Activated T-cell treated with anti-CD3 and anti-CD28 coated beads for 1 hour (primary cell): ENCODE measurements at places on chromosomes 4 and X.

GRCh38 chr4:124867536-124867935, 155.0 kb upstream of the ANKRD50 start:
- DNase-seq, result no peak

DNA sequence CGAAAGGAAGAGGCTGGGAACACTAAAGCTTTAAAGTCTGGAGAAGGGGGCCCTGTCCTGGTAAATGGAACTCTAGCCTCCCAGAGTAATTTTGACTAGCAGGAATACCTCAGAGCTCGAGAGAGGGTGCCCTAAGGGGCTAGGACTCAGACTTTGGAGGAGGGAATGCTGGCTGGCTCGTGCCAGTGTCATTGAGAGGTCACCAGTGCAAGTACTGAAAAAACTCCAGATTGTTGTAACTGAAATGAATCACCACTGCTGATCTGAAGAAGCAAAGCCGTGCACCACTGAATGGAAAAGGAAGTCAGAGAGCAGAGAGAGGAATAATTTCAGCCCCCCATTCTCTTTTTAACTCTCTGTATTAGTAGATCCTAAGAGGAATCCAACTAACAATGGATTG, 690.2 kb downstream of the FAT4 start:
- DNase-seq, result no peak

- DNase-seq, result no peak
Observed at GRCh38 chr4:16271411-16271810, 45.1 kb upstream of the TAPT1 start.

DNA sequence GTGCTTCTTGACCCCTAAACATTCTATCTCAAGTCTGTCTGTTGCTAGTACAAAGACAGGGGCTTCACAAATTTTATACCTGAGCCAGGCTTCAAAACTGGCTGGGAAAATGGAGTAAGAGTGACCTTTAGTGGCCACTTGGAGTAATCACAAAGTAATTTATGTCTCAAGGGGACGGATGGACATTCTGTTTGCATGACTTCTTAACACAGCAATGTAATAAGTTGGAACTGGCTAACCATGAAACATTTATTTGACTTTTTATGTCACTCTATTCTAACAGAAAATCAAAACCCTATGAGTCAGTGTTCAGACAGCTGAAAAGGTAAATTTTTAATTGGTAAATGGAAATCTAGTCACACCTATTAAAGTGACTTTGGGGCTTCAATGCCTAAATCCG, 600.6 kb downstream of the ANKRD50 start:
- DNase-seq, result no peak

DNA sequence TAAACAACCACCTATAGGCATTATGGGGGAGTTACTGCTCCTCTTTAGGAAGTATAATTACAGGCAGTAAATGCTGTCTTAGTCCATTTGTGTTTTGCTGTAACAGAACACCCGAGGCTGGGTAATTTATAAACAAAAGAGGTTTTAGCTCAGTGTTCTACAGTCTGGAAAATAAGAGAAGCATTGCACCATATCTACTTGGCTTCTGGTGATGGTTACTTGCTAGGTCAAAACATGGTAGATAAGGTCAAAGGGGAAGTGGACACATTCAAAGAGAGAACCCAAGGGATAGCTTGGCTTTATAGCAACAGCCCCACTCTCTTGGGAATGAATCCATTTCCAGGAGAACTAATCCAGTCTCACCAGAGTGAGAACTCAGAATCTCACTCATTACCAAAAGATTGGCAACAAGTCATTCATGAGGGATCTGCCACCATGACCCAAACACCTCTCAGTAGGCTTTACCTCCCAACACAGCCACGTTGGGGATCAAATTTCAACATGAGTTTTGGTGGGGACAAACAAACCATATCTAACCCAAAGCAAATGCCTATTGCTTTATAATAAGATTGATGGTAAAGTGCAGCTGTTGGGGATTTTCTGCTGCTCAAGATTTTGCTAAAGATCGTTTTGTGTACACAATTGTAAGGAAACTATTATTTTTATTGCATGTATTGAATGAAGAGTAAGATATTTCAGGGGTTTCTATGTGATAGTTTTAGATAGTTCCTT, 32.6 kb downstream of the STAG2 start:
- no peak for DNase-seq

DNA sequence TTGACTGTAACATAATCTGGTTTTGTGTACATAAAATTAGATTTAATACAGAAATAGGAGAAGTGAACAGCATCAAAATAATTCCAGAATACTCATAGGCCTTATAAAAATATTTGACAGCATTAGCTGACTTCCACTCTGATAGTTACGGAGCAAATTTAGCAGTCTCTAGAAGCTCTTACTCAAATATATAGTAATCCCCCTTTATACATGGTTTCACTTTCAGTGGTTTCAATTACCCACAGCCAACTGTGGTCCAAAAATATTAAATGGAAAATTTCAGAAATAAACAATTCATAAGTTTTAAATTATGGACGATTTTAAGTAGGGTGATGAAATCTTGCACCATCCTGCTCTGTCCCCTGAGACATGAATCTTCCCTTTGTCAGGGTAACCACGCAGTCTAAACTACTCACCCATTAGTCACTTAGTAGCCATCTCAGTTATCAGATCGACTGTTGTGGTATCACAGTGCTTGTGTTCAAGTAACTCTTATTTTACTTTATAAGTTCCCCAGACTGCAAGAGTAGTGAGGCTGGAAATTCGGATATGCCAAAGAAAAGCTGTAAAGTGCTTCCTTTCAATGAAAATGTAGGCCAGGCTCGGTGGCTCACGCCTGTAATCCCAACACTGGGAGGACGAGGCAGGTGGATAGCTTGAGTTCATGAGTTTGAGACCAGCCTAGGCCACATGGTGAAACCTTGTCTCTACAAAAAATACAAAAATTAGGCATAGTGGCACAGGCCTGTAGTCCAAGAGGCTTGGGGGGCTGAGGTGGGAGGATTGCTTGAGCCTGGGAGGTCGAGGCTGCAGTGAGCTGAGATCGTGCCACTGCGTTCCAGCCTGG, 17.2 kb upstream of the RTL9 start:
- DNase-seq, result no peak

- no peak for DNase-seq
Observed at GRCh38 chrX:139815771-139816170, 107.8 kb upstream of the MCF2 start.

- no peak for DNase-seq
Observed at GRCh38 chr4:41358647-41359421, 102.1 kb downstream of the UCHL1 start.

DNA sequence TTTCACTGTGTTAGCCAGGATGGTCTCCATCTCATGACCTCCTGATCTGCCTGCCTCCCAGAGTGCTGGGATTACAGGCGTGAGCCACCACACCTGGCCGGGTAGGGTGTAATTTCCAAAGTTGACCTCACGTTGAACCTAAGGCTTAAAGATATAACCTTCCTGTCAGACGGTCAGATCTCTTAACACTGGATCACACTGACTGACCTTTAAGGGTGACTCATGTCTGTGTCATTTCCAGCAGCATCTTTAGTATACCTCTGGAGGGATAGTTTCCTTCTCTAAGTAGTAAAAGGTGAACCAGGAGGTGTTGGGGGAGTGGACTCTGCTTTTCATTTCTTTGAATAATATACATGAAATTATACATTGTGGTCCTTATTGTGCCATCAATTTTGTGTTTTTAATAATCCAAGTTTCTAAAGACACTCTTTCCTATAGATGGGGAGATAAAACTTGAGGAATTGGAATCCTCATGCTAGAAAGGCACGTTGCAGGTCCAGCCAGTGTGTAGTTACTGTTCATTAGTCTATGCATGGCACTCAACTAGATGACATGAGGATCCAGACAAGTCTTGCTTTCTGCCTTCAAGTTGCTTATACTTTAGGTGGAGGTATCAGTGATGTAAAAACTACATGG, 45.7 kb downstream of the ARHGAP10 start:
- no peak for DNase-seq

GRCh38 chr4:92455951-92456350, 152.2 kb downstream of the GRID2 start:
- no peak for DNase-seq

GRCh38 chr4:41143311-41144039, 70.9 kb downstream of the APBB2 start:
- no peak for DNase-seq

- DNase-seq, result no peak
Observed at GRCh38 chr4:185229021-185229818, 19.8 kb downstream of the SNX25 start.

DNA sequence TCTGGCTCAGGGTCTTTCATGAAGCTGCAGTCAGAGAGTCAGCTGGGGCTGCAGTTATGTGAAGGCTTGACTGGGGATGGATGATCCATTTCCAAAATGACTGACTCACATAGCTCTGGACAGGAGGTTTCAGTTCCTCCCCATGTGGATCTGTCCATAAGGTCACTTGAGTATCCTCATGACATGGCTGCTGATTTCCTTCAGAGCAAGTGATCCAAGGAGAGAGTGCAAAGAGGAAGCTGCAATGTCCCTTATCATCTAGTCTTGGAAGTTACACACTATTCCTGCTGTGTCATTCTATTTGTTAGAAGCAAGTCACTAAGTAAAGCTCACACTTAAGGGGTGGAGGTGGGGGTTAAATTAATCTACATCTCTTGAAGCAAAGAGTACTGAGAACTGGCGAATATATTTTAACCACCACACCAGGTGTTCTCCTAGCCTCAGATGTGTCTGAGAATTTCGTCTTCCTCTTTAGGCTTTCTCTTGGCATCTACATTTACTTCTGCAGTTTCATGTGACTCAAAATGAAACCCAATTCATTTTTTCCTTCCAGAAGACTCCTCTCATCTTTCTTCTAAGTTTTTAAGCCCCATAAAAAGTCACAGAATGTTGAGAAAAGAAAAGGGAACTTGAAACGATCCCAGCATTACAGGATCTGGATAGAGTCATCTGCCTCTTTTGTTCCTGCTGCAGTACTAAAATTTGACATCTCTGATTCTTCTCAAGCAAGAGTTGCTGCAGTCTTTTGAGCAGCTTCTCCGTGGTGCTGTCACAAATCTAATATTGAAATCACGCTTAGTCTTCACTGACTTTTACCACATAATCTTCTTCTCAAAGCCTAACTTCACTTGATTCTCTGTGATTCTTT, 3.8 kb upstream of the GRPR start:
- DNase-seq, result no peak

DNA sequence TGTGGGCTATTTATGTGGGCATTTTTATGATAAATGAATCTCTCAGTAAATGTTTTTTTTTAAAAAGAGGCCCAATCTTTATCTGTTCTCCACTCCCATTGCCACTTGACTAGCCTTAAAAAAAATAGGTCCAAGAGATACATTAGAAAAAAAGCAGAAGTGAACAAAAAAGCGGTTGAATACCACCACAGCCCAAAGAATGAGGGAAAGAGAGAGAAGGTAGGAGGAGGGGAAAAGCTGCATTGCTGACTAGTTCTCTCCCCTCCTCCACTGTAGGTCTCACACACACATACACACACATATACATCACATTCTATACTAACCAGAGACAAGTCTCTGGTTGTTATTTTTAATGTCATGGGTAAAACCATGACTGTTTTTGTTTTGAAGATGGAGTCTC, 95.8 kb upstream of the IL13RA1 start:
- no peak for DNase-seq

- no peak for DNase-seq
Observed at GRCh38 chr4:109248322-109248900, 54.0 kb downstream of the COL25A1 start.

DNA sequence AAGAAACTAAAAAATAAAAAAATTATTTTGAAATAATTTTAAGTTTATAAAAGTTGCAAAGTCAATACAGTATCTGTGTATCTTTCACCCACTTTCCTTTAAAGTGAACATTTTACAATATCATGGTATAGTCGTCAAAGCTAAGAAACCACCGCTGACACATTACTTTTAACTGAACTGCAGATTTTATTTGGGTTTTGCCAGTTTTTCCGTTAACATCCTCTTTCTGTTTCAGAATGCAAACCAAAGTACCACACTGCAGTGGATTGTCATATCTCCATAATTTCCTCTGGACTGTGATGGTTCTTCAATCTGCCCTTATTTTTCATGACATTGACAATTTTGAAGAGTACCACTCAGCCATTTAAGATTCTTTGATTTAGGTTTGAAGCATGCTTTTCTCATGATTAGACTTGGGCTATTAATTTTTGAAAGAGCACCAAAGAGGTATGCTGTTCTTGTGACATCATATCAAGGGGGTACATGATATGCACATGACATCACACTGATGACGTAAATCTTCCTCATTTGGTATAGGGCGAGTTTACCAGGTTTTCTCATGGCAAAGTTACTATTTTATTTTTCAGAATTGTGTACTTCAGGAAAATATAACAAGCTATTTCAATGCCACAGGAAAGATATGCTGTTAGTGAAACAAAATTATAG, 3.6 kb upstream of the CXCL1 start:
- DNase-seq, result no peak

- no peak for DNase-seq
Observed at GRCh38 chr4:1021386-1022050, 10.1 kb downstream of the FGFRL1 start.

DNA sequence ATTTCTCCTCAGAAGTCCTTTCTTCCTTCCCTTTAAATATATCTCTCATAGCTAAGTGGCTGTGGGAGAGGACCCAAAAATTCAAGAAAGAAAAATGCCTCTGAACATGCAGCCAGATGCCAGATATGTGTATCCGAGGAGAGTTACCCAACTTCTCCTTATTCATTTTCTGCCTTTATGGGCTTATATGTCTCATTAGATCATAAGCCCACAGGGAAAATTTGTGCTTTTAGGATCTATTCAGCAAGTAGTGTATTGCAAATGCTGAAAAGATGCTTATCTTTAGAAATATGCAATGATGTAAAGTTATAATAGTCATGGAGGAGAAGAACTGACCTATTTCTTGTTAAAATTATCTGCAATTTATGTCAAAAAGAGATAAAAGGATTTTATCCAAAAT, 371.8 kb upstream of the NOCT start:
- no peak for DNase-seq

GRCh38 chrX:53281321-53281822, at the start of gene IQSEC2:
Gene IQSEC2 (minus strand): TSS chrX:53281584.
- no peak for DNase-seq

DNA sequence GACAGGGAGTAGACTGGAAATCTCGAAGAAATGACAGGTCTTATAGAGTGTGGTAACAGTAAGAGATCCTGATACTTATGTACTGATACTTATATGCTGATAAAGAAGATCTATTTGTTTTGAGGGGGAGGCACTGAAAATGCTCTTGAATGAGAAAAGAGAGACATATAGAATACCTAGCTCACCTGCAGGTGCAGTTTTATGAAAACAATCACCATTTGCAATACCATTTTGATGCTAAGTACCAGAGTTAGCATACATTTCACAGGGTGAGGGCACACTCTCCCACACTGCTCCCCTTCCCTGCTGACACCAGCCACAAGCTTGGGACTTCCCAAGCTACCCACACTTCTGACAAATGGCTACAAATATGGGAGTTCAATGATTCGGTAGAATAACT, 1490.1 kb upstream of the IGFBP7 start:
- no peak for DNase-seq

DNA sequence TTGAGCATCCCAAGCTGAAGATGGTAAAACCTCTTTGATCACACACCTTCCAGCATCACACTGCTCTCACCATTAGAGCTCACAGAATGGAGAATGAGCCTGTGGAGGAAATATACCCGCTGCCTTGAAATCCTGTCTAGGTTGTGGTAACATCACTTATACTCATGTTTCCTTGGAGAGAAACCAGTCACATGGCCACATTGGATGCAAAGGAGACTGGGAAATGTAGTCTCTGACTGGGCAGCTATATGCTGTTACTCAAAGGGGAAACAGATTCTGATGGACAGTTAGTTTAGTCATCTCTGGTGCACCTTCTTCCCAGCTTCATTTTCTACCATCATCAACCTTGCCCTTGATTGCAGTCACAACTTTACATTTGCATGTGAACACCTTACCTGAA, 286.3 kb downstream of the ANKRD50 start:
- DNase-seq, result no peak

GRCh38 chr4:142976482-142976881, 130.4 kb upstream of the INPP4B start:
- no peak for DNase-seq
